HCEC 1CT (cell line): ENCODE measurements at places on chromosomes 12 and 14.

DNA sequence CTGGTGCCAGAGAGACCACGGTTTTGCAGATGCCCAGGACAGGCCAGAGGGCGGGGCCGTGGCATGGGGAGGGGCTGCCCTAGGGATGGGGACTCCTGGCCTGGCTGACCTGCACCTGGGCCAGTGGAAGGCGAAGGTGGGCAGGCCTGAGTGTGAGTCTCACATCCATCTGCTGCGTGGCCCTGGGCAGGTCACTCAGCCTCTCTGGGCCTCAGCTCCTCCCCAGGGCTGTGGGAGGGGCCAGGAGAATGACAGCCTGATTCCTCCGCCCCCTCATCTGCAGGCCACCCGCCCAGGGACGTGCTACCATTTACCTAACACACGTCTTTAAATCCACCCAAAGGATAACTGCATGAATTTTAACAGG, 90.9 kb downstream of the GALNT9 start:
- no peak for DNase-seq

- no peak for DNase-seq
Observed at GRCh38 chr12:120592121-120593049, 11.2 kb upstream of the POP5 start.

DNA sequence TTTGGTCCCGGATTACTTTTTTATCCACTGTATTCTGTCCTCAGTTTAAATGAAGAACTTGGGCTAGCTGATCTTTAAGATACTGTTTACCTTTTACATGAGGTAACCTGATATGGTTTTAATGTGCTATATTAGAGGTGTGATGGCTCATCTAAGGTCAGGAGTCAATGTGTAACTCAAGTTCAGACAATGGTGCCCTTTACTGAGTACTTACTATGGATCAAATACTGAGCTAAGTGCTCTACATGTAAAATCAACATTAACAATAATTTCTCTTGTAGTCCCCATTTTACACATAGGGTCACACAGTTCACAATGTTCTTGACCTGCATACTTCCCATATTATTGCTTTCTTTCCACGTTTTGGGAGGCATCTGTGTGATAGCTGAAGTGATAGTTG, 79.2 kb downstream of the CEP83 start:
- no peak for DNase-seq

DNA sequence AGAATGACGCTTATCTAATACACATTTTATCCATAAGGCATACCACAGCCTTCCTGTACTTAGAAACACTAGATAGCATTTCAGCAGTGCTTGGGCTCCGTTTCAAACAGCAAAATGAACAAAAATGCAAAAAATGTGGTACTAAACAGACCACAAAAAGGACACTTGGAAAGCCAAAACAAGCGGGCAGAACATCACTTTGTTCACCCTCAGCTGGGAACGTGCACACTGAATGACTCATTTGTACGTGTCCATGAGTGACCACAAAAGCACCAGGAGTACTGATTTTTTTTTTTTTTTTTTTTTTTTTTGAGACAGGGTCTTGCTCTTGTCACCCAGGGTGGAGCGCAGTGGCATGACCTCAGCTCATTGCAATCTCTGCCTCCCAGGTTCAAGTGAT, 8.9 kb upstream of the FOXN3 start:
- peak; percentile 98 for DNase-seq

DNA sequence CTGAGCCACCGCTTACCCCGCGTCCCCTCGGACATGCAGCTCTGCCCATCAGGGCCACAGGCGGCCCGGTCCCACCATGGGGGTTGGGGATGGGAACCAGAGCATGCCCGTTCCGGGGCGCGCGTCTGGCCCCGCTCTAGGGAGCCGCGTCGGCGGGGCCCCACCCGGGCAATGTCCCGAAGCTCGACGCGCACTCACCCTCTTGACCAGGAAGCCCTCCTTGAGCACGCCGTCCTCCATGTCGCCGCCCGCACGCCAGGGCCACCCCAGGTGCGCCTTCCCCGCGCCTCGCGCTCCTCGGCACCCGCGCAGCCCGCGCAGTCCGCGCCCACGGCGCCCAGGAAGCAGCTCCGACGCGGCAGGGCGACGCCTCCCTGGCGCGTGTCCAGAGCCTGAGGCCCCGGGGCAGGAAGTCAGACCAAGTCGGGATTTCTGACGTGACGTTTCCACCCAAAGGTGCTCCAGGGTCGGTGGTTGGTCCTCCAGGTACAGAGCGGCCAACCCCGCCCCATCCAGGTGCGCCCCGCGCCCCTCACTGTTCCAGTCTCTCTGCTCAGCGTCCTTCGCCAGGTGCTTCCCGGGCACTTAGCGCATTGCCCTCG, at the start of gene PLEK2:
Gene PLEK2 (minus strand): TSS at position 346 of the 602 bp plus-strand sequence. CDS start 106 bp downstream, at position 240.
- DNase-seq = no peak

DNA sequence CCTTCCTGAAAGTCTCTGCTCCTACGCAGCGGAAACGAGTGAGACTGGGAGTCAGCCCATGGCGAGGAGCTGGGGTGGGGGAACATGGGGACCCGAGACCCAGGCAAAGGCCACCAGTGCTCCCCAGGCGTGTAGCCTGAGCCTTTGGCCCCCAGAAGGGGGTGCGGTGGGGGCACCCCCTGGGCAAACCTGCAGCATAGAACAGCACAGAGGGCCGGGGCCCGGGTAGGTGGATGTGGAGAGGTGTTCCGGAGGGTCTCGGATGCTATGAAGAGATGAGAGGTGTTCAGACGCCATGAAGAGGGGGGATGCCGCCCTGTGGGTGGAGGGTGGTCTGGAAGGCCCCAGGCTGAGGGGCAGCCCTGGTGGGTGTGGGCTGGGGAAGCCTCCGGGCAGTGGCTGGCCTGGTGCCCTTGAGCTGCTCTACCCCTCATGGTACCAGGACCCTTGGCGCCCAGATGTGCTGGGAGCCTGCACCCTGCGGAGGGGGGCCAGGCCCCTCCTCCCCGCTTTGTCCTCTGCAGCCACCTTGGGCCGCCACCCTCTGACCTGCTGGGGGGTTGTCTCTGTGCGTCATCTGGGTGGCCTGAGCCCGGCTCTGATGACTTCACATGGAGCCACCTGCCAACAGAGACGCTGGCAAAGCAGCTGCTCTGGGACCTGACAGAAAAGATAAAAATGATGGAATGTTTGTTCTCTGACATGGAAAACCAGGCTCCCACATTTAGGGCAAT, 83.4 kb downstream of the KIF26A start:
- DNase-seq = no peak

GRCh38 chr12:43896496-43896895, 60.6 kb downstream of the TMEM117 start:
- DNase-seq = no peak

GRCh38 chr14:105379946-105380345, 18.4 kb upstream of the TEX22 start:
- DNase-seq = no peak

DNA sequence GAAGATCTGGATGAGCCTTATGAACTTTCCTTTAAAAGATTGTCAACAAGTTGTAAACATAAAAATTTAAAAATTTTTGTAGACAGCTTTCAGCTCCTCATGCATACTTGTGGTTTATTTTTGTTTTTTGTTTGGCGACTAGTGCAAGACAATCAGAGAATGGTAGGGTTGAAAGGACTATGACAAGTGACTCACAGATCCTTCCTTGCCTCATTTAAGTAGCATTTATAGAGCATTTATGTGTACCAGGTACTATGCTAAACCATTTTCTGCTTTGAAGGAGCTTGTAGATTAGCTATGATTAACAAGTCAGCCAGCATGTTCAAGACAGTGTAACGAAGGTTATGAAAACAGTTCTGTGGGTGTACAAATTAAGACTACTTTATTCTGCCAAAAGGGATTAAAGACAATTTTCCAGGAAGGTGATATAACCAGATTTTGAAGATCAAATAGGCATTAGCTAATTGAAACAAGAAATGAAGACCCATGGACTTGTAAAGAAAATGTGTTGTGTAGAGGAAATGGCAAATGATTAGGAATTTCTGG, 122.0 kb downstream of the PCNX1 start:
- no peak for DNase-seq

DNA sequence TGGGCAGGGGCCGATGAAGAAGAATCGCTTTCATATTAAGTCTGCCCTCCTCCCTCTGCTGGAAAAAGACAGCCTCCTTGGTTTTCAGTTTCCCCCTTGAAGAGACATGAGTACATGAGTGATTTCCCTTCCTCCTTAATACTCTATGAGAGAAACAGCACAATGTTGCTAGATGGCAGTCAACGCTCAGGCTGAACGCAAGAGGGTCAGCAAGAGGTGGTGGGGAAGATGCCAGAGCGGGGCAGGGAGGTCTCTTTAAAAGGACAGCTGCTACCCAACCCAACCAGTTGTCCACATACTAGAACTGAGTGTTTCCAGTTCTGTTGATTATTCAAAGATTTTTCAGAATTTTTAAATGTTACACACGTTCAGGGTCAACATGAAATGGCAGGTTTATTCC, 22.8 kb downstream of the CRACR2A start:
- DNase-seq = no peak

DNA sequence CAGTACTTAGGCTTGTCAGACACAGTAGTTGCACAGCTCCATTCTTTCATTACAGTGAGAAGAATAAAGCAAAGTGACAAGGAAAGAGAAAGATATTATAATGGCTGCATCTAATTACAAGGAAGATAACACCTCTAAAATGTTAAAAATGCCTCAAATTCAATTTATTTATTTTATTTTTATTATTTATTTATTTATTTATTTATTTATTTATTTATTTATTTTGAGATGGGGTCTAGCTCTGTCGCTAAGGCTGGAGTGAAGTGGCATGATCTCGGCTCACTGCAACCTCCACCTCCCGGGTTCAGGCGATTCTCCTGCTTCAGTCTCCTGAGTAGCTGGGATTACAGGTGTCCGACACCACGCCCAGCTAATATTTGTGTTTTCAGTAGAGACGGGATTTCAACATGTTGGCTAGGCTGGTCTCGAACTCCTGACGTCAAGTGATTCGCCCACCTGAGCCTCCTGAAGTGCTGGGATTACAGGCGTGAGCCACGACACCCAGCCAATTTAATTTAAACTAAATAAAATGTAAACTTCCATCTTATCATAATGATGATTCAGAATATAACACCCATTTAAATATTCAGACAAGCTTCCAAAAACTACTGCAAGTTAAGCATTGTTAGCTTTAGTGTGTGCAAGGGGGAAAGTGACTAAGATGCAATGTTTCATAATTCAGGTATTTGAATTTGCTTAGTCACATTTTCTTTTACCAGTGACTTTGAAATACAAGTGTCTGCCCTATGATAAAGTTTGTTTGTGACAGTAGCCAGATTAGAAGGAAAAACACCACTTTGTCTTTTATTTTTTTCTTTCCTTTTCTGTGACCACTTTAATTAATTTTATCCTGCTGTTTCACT, 2.4 kb upstream of the CFAP54 start:
- peak; percentile 90 for DNase-seq

GRCh38 chr14:97021001-97021400, 223.8 kb downstream of the VRK1 start:
- no peak for DNase-seq

DNA sequence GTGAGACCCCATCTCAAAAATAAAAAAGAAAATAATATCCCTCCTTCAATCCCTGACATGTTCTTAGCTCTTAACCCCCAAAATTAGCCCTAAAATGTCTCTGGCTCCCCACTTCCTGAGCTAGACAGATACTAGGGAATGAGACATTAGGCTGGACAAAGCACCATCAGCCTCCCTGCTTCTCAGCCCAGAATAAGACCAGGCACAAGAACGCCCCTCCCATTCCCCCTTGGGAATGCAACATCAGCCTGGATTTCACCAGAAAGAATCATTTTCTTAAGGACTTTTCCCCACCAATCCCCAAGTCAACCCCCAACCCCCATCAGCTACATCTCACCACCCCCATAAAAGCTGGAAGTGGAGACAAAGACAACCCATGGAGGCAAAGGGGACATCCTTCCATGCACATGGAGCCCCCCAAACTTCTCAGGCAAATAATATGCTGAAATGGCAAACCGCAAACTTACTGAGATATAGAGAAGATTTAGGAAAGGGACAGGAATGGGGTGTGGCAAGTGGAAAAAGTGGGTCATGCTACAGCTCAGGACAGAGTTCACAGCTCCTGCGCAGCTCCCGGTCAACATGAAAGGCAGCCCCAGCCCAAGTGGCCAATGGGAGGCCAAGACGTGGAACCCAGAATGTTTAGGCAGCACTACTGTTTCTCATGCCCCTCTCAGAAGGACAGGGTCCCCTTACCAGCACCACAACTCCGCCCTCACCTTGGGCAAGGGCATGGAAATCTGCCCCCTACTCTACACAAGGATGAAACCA, 2.7 kb downstream of the CHD4 start:
- DNase-seq = peak; percentile 25

- no peak for DNase-seq
Observed at GRCh38 chr12:32843528-32844095, 53.0 kb downstream of the PKP2 start.

DNA sequence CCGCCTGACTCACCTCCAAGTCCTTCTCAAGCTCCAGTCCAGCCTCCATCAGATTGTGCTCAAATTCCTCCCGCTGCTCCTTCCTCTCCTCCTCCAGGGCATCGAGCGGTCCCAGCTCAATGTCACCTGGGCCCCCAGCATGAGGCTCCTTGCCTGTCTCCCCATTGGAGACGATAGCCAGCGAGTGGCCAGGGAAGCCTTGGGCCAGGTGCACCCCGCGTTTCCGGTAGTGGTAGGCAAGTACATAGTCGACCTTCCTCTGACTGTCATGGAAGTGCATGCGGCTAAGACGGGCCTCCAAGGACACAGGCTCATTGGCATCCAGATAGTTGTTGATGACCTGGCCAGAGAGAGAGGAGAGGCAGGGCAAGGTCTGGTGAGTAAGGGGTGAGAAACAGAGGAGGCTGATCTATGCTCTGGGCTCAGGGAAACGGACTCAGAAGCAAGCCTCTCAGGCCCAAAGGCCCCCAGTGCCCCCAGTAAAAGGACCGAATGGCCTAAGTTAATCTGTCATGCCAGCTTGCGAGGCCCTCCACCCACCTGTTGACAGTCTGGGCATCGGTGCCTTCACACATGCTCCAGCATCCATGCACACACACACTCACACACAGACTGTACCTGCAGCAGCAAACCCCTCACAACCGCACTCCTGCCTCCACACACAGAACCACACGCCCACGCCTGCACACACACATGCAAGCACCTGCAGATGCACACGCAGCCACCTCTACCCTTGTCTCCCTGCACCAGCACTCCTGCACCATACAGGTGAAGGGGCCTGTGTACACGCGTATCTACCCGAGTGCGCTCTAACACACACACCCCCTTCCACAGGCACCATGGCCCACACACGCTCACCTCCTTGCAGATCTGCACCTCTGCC, 23.8 kb downstream of the ANO2 start:
- DNase-seq = no peak

GRCh38 chr12:89319122-89319521, 33.2 kb downstream of the DUSP6 start:
- no peak for DNase-seq
